ENCODE measurements at places on chromosomes 6 and 20. TPM values are rescaled to one million over a fixed set of nuclear protein-coding genes. Genes with fewer than 3 reads are reported as not detected.

Gene FLOT1
- total RNA-seq = 49.9 TPM

Gene CNKSR3
- 2.2 TPM for total RNA-seq

Gene MATN4
- not detected for total RNA-seq

Gene SLC52A3
- 0.49 TPM for total RNA-seq

Gene HM13
- 25.8 TPM for total RNA-seq

Gene RNF217
- total RNA-seq = 11.6 TPM

Gene C6orf132
- under 0.01 TPM for total RNA-seq

Gene DAAM2
- 10.1 TPM for total RNA-seq

Gene HSPA1L
- total RNA-seq = 3.7 TPM

Gene CLIC1
- total RNA-seq = 16.5 TPM

Gene CST7
- total RNA-seq = 0.25 TPM

Gene RPP21
- total RNA-seq = 31.7 TPM

Gene DOK5
- 152 TPM for total RNA-seq

Gene EFCAB8
- total RNA-seq = not detected

Gene DDR1
- total RNA-seq = 147 TPM

Gene SNAP91
- 86.1 TPM for total RNA-seq

Gene NFATC2
- 0.49 TPM for total RNA-seq

Gene SLC12A5
- total RNA-seq = 17.2 TPM

Gene TOX2
- 0.74 TPM for total RNA-seq

Gene TRIM10
- 0.25 TPM for total RNA-seq

Gene ENPP5
- 4.7 TPM for total RNA-seq

Gene PSORS1C1
- total RNA-seq = not detected

Gene IL17F
- total RNA-seq = 0.25 TPM

Gene MRAP2
- total RNA-seq = 2.5 TPM

Gene RAB44
- total RNA-seq = under 0.01 TPM

Gene KHDC1L
- 0.49 TPM for total RNA-seq

Gene HCRTR2
- 13.3 TPM for total RNA-seq

Gene OGFR
- total RNA-seq = 17.9 TPM

Gene SIRPB1
- not detected for total RNA-seq
